ENCODE measurements at places on chromosomes 5 and 9.

GRCh38 chr9:9504869-9505268, 1107.9 kb downstream of the PTPRD start:
- no peak for DNase-seq

DNA sequence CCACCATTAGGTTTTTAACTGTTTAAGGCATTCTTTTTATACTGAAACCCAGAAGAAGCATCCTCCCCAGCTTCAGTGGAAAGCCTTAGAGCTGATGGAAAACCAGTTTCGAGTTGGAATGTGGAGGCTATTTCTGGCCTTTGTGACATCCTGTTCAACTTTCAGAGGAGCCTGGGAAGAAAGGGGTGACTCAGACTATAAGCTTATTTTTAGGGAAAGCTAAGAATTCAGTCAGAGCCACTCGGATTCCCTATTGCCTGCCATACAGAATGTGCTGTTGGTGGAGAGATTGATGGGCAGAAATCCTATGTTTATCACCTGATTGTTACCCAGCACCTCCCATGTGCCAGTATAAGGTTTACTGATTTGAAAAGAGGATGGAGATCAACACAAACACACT, 19.8 kb downstream of the PALM2AKAP2 start:
- DNase-seq = peak; percentile 93

DNA sequence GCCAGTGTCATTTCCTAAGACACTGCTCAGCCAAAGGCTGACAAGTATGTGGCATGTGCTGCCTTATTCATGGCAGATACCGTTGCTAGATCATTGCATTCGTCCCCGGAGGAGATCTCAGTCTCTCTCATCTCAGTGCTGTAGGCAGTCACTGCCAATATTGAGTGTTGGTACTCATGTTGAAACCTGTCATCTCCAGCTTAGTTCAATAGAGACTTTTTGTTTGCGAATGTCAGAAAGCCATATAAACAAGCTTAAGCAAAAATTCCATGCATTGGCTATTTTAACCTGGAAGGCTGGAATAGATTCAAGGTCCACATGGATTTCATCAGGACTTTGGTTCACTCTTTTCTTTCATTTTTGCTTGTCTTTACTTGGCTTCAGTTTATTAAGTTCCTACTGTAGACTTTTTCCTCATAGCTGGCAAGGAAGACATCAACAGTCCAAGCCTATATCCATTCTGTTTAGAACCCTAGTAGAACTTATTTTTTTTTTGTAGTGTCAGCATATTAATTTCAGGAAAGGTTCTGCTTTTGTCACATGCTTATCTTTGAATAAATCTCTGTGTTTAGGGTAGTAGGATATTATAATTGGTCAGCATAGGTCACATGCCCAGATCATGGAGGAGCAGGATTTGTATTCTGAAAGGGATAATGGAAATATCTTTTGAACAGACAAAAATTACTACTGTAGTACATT, 66.8 kb downstream of the FCHO2 start:
- DNase-seq = no peak

DNA sequence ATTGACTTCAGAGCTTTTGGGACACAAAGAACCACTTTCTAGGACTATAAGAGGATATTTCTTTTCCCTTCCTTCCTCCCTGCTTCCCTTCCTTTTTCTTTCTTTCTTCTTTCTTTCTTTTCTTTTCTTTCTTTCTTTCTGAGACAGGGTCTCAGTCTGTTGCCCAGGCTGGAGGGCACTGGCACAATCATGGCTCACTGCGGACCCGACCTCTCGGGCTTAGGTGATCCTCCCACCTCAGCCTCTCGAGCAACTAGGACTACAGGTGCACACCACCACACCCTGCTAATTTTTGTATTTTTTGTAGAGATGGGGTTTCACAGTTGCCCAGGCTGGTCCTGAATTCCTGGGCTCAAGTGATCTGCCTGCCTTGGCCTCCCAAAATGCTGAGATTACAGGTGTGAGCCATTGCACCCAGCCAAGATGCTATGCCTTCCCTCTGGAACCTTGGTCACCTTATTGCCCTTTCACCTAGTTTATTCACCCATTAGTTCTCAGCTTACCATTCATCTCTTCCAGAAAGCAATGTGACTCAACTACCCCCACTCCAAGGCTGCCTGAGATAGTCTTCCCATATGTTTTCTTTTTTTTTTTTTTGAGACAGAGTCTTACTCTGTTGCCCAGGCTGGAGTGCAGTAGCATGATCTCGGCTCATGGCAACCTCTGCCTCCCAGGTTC, 10.1 kb downstream of the PLIN2 start:
- DNase-seq = peak; percentile 40

GRCh38 chr5:141522301-141522700, 33.4 kb downstream of the PCDHGC5 start:
- DNase-seq = no peak

All from EH (cell line).